Muscle of arm (tissue), 14 donors: ENCODE measurements at places on chromosomes 11 and 22.

- DNase-seq: no peak
Measured at GRCh38 chr11:94961255-94961654, 12.1 kb downstream of the CWC15 start.

GRCh38 chr22:25564320-25564978 lies at the start of gene GRK3:
GRK3 (plus strand) TSS chr22:25564675; CDS start chr22:25565041, 366 bp downstream.
- DNase-seq: peak; percentile 58

- DNase-seq: no peak
Measured at GRCh38 chr11:128902515-128903066, 11.4 kb downstream of the KCNJ5 start.

DNA sequence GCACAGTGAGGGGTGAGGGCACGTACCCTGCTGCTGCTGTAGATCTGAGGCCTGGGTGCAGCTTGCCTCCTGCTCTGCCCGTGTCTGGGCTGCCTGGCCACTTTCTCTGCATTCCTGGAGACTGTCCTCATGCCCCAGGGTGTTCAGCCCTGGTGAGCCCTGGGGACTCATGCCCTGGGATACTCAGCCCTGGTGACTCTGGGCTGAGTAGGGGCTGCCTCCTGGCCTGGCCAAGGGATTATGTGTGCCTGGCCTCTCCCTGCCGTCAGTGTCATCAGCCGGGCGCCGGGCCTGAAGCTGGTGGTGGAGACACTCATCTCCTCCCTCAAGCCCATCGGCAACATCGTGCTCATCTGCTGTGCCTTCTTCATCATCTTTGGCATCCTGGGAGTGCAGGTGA lies 94.7 kb downstream of the CACNA1I start:
- no peak for DNase-seq

- DNase-seq: no peak
Measured at GRCh38 chr11:94885133-94885532, 88.2 kb downstream of the CWC15 start.

- DNase-seq: no peak
Measured at GRCh38 chr11:86119077-86119476, 50.2 kb upstream of the PICALM start.

- no peak for DNase-seq
Measured at GRCh38 chr11:72769680-72770079, 17.5 kb upstream of the ARAP1 start.

- DNase-seq: no peak
Measured at GRCh38 chr11:1403721-1404460, 14.2 kb downstream of the BRSK2 start.

- no peak for DNase-seq
Measured at GRCh38 chr11:125551835-125552342, 17.4 kb upstream of the EI24 start.

GRCh38 chr11:34836958-34837856 lies 79.0 kb downstream of the APIP start:
- no peak for DNase-seq
